CD4-positive, alpha-beta T cell treated with Interleukin-17A for 1 hour (primary cell): ENCODE measurements at places on chromosomes 1 and 21.

DNA sequence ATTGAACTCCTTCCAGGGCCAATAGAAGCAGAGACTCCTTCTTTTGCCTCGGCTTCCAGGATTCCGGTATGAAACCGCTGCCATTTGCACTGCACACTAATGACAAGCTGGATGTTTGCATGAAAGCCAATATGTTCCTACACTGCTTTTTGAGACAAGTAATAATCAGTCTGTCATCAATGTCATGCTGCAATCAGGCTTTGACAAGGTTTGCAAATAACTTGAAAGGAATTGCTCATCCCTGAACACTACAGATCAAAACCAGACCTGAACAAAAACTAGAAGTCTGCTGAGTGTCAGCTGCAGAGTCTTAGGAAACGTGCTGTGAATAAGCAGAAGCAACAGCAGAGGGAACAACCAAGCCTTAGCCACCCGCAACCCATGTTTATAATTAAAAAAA is 720.7 kb upstream of the CXADR start:
- DNase-seq = no peak

DNA sequence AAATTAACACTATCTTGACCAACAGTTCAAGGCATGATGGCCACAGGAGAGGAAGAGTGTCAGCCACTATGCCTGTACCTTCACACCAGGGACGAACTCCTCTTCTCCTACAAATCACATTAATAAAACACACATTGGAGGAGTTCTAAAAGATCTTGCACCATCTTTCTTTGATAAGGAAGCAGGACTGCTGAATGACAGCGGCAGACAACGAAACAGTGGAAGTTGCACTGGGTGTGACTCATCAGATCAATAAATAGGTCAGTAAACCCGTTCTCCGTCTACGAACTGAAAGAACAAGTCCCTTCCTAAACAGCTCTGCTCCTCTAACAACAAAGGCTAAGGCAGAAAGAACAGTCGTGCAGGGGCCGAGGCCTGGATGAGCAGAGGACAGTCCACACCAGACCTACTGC is 23.1 kb downstream of the UBE2G2 start:
- DNase-seq = no peak

DNA sequence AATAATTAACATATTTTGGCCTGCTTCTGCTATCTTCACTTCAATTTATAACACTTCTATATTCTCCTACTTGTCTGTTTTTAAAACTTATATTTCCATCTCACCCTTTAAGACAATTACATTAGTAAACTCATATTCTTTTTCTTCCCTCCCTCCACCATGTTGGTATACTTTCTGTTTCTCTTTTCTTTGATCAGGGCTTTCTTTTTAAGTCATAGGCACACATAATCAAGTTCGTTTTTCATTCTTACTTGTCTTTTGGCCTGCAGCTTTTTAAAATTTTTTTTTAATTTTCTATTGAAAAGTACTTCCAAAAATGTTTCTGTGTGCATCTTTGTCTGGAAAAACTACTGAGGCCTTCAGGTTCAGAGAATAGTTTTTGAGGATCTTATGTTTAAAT is 2.3 kb downstream of the PYHIN1 start:
- DNase-seq = peak; percentile 41

DNA sequence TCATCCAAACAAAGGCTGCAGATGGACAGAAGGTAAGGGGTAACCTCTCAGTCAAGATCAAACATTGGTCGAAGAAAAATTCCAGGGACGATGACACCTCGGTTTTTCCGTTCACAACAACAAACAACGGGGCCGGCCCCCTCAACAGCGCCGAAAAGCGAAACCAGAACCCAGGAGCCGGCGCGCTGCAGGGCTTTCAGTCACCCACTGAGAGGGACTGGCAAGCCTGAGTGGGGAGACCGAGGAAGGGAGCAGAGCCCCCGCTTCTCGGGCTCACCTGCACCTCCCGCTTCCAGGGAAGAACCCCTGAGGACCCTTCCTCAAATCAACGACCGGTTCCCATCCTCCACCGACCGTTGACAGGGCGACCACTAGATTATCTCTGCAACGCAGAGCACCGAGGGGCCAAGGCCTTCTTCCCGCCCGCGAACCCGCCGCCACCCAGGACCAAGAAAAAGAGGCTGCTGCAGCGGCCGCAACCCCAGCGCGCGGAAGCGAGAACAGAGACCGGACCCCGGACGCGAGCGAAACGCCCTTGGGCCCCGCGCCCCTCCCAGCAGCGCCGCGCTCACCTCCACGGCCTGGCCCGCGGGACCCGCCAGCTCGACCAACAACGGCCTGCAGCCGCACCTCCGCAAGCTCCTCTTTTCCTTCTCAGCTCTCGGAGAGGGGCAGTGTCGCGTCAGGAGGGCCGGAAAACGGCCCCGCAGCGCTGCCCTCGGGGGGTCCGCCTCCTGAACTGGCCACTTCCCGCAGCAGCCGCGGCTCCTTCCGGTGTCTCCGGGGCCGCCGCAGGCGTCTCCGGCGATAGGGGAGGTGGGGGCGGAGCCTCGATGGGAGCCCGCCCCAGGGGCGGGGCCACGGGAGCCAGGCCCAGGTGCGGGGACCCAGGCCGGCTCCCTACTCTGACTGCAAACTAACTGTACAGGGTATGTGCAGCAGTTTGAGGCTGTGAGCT is at the start of gene USP33:
USP33 (minus strand) TSS at position 782 of the 958 bp plus-strand sequence. CDS start 18,155 bp downstream, outside the sequence.
- DNase-seq = peak; percentile 90

DNA sequence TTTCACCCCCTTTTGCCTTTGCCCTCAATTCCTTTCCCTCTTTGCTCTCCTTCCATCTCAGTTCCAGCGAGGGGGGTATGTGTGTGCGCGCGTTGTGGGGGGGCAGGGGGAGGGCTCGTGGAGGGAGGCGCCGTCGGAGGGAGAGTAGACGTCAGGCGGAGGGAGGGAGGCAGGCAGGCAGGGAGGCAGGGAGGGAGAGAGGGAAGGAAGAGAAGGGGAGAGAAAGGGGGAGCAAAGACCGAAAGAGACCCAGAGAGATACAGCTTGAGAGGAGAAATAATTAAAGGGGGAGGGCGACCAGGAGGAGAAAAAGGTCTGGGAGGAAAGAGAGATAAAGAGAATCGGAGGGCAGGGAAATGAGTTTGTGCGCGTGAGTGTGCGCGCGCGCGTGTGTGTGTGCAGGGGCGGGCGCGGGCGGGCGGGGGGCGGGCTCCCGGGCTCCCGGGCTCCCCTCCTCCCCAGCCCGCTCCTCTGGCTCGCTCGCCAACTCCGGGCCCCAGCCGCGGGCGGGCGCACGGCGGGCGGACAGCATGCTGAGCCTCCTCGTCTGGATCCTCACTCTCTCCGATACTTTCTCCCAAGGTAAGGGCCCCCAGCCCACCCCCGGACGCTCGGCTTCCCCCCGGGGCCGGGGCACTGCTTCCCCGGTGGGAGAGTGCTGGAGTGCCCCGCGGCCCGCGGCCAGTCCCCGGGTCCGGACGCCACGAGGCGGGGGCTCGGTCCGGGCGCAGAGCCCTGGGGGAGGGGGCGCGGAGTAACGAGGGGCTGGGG is at the start of gene KIRREL1:
KIRREL1 (plus strand) TSS at position 499 of the 771 bp plus-strand sequence; CDS start at position 531, 32 bp downstream.
- no peak for DNase-seq

DNA sequence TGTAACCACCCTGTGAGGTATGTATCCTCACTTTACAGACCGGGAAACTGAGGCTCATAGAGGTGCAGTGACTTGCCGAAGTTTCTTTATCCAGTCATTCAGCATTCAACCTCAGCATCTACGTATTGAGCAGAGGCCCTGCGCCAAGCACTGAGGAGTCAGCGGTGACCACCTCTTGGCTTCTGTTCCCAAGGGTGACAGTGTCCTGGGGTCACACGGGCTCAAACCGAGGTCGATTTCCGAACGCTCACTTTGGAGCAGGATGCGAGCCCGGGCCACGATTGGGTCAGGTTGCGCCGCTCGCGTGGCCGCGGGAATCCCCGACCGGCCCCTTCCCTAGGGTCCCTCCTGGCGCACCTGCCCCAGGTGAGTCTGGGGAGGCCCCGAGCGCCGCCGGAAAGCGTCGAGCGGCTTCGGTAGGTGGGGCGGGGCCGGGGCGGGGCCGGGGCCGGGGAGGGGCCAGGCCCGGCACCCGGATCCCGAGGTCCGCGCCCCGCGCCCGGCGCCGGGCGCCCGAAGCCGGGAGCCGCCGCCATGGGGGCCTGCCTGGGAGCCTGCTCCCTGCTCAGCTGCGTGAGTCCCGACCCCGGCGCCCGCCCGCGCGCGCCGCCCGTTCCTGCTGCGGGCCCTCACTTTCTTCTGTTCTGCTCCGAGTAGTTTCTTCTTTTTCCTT is at the start of gene SERINC2:
SERINC2 (plus strand) TSS at position 482 of the 673 bp plus-strand sequence; CDS start at position 535, 53 bp downstream.
- DNase-seq = no peak

GRCh38 chr1:112762541-112763500 is 47.7 kb upstream of the PPM1J start:
- no peak for DNase-seq

DNA sequence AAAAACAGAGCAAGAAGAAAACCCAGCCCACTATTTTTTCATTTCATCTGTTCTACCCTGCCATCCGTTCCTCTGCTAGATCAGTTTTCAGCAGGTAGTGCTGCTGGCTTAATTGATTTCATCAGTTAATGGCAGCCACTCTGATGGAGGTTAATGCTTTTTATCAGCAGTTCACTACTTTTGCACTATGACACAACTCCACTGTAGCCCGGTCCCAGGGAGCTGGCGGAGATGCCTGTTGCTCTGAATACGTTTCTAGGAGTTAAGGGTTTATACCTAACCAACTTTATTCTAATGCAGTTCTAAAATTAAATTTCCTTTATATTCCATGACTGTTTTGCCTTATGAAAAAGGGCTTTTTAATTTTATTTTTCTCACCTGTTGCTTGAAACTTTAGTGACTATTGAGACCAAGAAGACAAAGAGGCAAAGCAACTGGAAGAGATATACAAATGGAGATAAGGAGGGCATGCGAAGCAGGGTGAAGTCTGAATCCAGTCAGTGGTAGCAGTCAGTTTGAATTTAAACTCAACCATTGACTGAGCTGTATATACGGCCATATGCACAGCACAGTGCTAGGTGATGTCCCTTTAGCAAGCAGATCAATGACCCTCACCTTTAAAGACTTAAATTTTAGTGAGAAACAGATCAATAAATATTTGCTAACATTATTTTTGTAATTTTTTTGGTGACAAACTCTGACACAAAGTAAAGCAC is 477.9 kb downstream of the LMO4 start:
- no peak for DNase-seq

DNA sequence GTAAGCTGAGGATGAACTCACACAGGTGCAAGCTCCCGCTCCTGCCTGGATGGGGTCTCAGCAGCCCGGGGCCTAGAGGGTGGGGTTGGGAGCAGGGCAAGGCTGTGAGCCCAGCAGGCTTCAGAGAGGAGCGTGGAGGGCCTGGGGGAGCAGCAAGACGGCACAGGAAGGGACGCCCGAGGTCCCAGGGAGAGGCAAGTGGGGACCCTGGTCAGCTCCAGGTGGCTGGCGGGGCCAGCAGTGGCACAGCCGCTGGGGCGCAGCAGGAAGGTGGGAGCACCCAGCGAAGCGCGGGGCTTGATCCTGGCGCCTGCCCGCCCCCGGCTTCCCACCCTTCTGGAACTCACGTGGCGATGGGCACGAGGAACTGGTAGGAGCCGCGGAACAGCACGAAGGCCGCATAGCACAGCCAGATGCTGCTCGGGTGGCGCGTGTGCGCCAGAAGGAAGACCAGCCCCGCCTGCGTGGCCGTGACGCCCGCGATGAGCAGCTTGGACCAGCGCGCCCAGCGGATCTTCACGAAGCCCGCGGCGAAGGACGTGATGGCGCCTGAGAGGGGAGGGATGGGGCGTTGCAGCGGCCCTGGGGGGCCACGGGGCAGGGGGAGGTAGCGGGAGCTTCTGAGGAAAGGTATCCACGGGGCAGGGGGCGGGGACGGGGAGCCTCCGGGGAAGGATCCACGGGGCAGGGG is 11.7 kb downstream of the SLC19A1 start:
- DNase-seq = no peak

DNA sequence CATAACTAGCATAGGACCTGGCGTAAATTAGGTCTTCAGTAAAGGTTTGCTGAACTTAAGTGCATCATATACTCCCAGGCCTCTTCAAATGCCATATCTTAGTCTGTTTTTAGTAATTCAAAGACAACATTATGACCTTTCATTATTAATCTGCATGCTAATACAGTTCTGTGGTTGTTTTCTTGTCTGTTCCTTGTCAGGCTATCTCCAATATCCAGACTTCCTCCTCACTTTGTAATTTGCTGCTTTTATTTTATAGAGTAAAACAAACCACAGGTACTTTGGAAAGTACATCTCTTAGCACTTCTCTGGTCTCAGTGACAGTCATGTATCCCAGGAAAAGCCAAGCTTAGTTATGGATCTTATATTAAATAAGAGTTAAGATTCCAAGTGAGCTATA is 65.1 kb upstream of the BMP8A start:
- DNase-seq = no peak

- DNase-seq = no peak
Observed at GRCh38 chr1:4944072-4944471, 289.7 kb downstream of the AJAP1 start.

- DNase-seq = no peak
Observed at GRCh38 chr1:106063510-106063909, 993.0 kb upstream of the PRMT6 start.
